H1 (cell line): ENCODE measurements at places on chromosomes 1 and 21.

- H3K4me1 ChIP-seq: 0 out of 2 replicates have a peak, but pooled peaks cover 2% of the 10 kb centered on the region
- no peak for DNase-seq
- no peak overlapping the region for H3K27ac ChIP-seq
- H3K36me3 ChIP-seq: no peaks in the 10 kb centered on the region
- H3K27me3 ChIP-seq: no peaks in the 10 kb centered on the region
Observed at GRCh38 chr1:93845538-93846205, 33.3 kb downstream of the DNTTIP2 start.

DNA sequence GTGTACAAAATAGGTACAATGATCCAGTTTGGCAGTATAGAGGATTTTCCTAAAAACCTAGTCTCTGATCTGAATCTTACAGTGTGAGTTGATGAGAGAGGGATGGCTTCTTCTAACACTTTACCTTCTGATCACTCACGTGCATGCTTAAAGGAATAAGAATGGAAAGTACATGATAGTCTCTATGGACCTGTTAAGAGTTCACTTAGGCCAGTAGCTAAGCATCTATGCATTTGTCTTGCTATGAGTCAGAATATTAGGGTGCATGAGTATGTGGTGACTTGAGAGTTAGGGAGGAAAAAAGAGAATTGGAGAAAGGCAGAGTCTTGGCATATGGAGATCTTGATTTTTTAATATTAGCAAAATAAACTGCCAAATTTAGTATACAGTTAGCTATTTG, 206.3 kb downstream of the COL11A1 start:
- no peaks in the 10 kb centered on the region for H3K36me3 ChIP-seq
- no peaks in the 10 kb centered on the region for H3K27me3 ChIP-seq
- no peak for DNase-seq
- no peak overlapping the region for H3K27ac ChIP-seq
- H3K4me3 ChIP-seq: no peak overlapping the region
- H3K4me1 ChIP-seq: no peaks in the 10 kb centered on the region

DNA sequence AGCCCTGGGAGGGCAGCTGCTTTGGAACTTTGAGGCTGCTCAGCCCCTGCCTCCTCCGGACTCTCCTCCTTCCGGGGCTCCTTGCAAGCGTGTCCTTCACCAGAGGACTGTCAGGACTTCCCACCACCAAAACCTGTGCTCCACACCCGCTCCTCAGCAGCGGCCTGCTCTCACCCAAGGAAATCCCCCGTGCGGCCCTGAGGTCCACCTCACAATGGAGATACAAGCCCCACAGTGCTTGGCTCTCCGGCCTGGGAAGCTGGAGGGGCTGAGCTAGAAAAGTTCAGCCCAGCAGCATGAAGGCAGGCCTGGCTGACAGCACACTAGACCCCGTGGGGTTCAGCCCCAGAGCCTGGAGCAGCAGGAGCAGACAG, 33.6 kb downstream of the PGBD5 start:
- H3K27me3 ChIP-seq: no peaks in the 10 kb centered on the region
- DNase-seq: no peak
- H3K4me1 ChIP-seq: peaks cover 13% of the 10 kb centered on the region; the same call in 1 of the 2 replicates
- H3K27ac ChIP-seq: no peak overlapping the region
- H3K4me3 ChIP-seq: peak overlapping the region; percentile 16; the same call in 1 of the 2 replicates

DNA sequence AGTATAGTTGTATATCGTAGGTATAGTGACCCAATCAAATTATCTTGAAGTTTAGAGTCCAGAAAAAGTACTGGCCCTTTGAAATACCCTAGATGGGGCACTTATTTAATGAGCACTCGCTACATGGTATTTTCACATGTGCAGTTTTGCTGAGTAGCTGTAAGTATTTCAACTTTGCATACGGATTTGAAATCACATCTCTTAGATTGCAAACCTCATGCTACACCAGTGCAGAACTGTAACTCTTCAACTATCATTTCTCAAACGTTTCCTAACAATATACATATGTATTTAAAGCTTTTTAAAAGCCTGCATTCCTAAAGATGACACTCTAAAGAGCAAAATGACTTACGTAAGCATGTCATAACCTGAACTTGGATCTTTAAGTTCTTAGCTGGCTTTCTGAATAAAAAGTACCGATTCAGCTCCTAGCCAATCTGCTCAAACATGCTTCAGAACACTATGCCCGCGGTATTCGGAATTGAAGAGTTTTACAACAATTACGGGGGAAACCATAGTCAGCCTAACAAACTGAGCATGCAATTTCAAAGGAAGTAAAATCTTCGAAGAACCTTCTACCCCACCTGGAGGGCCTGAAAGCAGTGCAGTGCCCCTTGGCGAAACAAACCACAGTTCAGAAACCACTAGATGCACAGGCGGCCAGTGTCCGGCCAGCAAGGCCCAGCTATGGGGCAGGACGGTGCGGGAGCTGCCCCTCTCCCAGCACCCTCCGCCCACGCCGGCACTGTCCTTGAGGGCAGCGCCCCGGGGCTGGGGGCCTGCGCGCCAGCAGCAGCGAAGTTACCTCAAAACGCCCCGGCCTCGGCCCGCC, 863 bp downstream of the FH start:
- no peaks in the 10 kb centered on the region; the same call in 1 of the 2 replicates for H3K4me1 ChIP-seq
- H3K36me3 ChIP-seq: no peaks in the 10 kb centered on the region
- DNase-seq: no peak
- H3K4me3 ChIP-seq: peak overlapping the region; percentile 77
- no peak overlapping the region for H3K27ac ChIP-seq
- H3K27me3 ChIP-seq: no peaks in the 10 kb centered on the region

DNA sequence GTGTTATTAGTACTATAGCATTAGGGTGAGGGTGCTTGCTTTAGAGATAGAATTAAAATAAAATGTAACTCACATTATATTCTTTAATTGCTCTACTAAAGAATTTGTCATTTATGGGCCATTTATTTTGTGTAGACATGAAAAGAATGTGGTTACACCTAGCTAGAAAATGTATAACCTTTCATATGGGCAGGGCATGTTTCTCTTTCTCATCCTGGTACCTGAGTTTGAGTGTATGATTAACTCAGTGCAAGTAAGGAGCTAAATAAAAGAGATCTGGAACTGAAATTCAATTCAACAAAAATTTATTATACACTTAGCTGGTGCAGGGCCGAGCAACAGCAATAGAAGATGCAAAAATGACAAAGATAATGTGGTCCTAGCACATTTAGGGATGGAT, 47.4 kb downstream of the MAP3K7CL start:
- no peak for DNase-seq
- no peaks in the 10 kb centered on the region for H3K4me1 ChIP-seq
- H3K4me3 ChIP-seq: no peak overlapping the region
- no peak overlapping the region for H3K27ac ChIP-seq
- H3K27me3 ChIP-seq: no peaks in the 10 kb centered on the region

DNA sequence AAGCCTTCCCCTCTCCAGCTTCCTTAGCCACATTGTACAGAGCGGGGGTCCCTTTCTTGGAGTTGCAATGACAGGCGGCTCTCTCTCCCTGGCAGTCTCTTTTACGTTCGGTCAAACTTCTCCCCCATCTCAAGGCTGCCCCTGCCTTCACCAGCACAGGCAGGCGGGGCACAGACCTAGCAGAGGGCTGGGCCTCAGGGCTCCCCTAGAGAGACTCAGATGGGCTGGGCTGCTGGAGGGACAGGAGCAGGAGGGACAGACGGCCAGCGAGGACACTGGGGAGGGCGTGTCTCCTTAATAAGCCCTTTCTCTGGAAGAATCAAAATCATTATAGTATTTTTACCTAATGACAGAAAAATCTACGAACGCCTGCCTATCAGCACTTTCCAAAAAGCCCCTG, 79.6 kb downstream of the CASZ1 start:
- no peaks in the 10 kb centered on the region for H3K36me3 ChIP-seq
- H3K4me3 ChIP-seq: no peak overlapping the region
- peaks cover 19% of the 10 kb centered on the region for H3K4me1 ChIP-seq

DNA sequence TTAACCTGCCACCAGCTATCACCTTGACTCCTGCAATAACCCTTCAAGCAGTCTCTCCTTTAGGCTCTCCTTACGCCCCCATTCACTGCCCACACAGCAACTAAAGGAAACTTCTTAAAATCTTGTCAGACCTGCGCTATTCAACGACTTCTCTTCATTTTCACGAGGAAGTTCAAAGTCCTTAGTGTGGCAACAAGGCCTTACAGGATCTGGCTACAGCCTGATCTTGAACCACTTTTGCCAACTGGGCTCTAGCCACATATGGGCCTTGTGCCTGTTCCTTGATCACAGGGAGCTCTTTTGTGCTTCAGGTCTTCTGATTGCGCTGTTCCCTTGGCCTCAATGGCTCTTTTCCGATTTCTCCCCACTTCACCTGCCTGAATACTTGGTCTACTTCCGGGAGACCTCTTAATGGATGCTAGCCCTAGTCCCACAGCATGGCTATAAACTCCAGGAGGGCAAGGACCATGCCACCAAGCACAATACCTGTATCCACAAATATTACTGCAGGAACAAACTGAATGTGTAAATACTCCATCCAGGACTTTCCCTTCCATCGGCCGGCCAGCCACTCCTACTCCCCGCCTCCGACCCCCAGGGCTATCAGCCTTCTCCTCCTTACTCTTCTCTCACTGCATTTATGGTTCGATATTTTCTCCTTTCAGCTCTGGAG, 2.3 kb upstream of the CTNNBIP1 start:
- H3K36me3 ChIP-seq: no peaks in the 10 kb centered on the region
- no peaks in the 10 kb centered on the region for H3K27me3 ChIP-seq

- H3K27ac ChIP-seq: no peak overlapping the region
- H3K27me3 ChIP-seq: no peaks in the 10 kb centered on the region
- no peaks in the 10 kb centered on the region for H3K4me1 ChIP-seq
Observed at GRCh38 chr1:59411147-59411546, 114.3 kb downstream of the FGGY start.

- H3K27me3 ChIP-seq: no peaks in the 10 kb centered on the region
- no peak overlapping the region for H3K27ac ChIP-seq
Observed at GRCh38 chr21:25323356-25323949, 283.8 kb downstream of the MRPL39 start.

DNA sequence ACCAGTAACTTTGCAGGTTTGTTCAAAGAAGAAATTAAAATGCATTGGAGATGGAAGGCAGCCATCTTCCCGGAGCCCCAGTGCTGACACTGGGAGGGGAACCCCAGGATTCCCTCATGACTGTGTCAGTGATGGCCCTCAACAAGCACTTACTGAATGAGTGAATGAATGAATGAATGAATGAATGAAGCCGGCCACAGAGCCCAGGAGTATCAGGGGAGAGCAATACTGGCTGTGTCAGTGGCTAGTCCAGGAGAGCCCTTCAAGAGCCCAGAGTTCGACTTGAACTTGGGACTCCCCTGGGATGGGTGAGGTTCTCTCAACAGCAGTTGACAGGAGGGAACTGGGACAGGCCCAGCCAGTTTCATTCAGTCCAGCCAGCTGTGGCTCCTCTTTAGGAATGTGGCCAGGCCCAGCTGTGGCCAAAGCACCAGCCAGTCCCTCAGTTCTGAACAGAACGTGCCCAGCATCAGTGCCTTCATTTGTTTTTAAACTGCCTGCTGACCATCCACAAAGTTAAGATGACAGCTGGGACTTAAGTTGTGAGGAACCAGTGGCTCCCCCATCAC, 9.2 kb upstream of the ERG start:
- H3K4me1 ChIP-seq: peaks cover 7% of the 10 kb centered on the region
- H3K27ac ChIP-seq: no peak overlapping the region
- no peak for DNase-seq
- H3K36me3 ChIP-seq: no peaks in the 10 kb centered on the region
- no peak overlapping the region for H3K4me3 ChIP-seq

DNA sequence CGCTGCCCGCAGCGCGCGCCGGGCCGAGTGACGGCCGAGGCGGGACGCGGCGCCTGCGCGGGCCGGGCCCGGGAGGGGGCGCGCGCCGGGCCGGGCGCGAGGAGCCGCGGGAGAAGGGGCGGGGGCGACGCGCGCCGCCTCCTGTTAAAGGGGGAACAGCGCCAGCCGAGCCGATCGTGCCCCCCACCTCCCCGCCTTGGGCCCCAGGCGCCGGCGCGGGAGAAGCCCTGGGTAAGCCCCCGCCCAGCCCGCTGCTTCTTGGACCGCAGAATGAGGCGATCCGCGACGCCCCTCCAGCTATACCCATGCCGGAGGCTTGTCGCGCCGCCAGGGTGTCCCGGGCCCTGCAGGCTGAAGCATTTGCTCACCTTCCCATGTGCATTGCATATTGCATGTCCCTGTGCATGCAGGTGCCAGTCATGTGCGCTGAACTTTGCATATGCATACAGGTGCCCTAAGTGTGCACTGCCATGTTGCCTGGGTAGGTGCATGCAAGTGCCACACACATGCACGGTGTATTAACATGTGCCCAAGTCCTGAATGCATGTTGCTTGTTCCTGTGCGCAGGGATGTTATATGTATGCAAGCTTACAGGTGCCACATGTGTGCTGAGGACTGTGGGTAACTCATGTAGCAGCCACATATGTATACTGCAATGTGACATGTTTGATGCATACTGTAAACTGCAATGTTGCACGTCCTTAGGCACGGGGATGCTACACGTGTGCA, at the start of gene ADGRB2:
Gene ADGRB2, minus strand, starts transcription at position 29 of the 729 bp plus-strand sequence. CDS start 7,119 bp downstream, outside the sequence.
- no peak within 1 kb of the TSS for H3K27ac ChIP-seq
- no peak for DNase-seq
- peaks cover 23% of the 10 kb centered on the region for H3K4me1 ChIP-seq
- H3K36me3 ChIP-seq: no peaks in the 10 kb centered on the region
- peaks cover 8% of the 10 kb centered on the region; the same call in 1 of the 2 replicates for H3K27me3 ChIP-seq

GRCh38 chr21:16865632-16866031, 647.2 kb upstream of the CXADR start:
- no peaks in the 10 kb centered on the region for H3K36me3 ChIP-seq
- DNase-seq: no peak

- no peaks in the 10 kb centered on the region for H3K27me3 ChIP-seq
- H3K27ac ChIP-seq: no peak overlapping the region
- H3K4me3 ChIP-seq: no peak overlapping the region
- peak; percentile 85 for DNase-seq
- H3K36me3 ChIP-seq: no peaks in the 10 kb centered on the region
Observed at GRCh38 chr1:220776720-220777326, 9.9 kb upstream of the MTARC1 start.

DNA sequence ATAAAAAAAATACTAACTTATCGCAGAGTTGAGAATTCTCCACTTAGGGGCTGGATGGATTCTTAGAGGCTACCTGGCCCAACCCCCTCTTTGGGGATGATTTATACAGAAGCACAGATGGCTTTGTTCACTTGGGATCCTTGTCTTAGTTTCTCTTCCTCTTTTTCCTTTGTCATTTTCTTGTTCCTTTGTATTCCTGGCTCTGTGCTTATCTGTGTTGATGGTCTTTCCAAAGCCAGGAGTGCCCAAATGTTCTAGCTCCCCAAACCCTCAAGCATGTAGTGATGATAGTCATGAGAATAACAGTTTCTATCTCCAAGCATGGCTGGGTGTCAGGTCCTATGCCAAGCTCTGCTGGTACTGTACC, 27.4 kb downstream of the EPHB2 start:
- H3K4me3 ChIP-seq: no peak overlapping the region
- no peaks in the 10 kb centered on the region for H3K36me3 ChIP-seq
- H3K27me3 ChIP-seq: no peaks in the 10 kb centered on the region
- no peaks in the 10 kb centered on the region; the same call in 1 of the 2 replicates for H3K4me1 ChIP-seq
- H3K27ac ChIP-seq: no peak overlapping the region

- peaks cover 5% of the 10 kb centered on the region; the same call in 1 of the 2 replicates for H3K27me3 ChIP-seq
- H3K4me3 ChIP-seq: no peak overlapping the region
- DNase-seq: no peak
- no peaks in the 10 kb centered on the region for H3K36me3 ChIP-seq
Observed at GRCh38 chr1:47699492-47700235, 261.8 kb downstream of the FOXD2 start.

- H3K4me3 ChIP-seq: no peak overlapping the region
- H3K27me3 ChIP-seq: no peaks in the 10 kb centered on the region
- no peaks in the 10 kb centered on the region for H3K36me3 ChIP-seq
Observed at GRCh38 chr1:197967066-197967465, 49.9 kb downstream of the LHX9 start.

GRCh38 chr1:154865442-154866256, 4.4 kb downstream of the KCNN3 start:
- peaks cover 7% of the 10 kb centered on the region; the same call in 1 of the 2 replicates for H3K27me3 ChIP-seq
- H3K4me3 ChIP-seq: no peak overlapping the region
- H3K4me1 ChIP-seq: peaks cover 12% of the 10 kb centered on the region
- DNase-seq: no peak
- no peaks in the 10 kb centered on the region for H3K36me3 ChIP-seq
